ENCODE measurements at places on chromosomes 7 and 10.

GRCh38 chr7:17340655-17341054, 42.2 kb downstream of the AHR start:
- no peak for DNase-seq

GRCh38 chr10:24418532-24418931, 209.6 kb downstream of the KIAA1217 start:
- no peak for DNase-seq

DNA sequence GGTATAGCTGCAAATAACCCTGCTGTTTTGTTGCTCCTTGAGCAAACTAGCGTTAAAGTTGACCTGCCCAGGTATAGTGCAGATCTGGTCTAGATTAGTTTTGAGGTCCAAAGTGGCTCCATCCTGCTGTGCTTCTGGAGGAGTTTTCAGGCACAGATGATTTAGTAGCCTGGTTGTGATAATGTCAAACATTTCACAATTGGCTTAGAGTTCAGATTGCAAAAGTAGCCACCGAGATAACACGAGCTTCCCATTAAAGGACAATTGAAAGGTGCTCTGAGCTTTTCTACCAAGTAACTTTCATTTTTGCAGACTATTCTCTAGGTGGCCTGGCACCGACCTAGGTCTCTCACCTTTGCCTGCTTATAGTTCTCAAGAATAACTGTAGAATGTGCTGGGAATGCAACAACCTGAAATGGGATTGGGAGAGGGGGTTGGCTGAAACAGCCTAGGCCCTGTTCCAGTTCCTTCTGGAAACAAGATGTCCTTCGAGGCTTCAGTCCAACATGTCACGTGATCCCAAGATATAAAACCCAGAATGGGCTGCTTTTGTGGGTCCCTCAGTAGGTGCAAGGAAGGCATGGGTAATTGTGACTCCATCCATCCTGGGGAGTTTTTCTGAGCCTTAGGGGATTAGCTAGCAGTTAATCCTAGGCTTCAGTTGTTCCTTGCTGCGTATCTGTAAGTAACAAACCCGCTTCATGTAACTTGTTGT, 201.0 kb downstream of the CHRM2 start:
- no peak for DNase-seq

DNA sequence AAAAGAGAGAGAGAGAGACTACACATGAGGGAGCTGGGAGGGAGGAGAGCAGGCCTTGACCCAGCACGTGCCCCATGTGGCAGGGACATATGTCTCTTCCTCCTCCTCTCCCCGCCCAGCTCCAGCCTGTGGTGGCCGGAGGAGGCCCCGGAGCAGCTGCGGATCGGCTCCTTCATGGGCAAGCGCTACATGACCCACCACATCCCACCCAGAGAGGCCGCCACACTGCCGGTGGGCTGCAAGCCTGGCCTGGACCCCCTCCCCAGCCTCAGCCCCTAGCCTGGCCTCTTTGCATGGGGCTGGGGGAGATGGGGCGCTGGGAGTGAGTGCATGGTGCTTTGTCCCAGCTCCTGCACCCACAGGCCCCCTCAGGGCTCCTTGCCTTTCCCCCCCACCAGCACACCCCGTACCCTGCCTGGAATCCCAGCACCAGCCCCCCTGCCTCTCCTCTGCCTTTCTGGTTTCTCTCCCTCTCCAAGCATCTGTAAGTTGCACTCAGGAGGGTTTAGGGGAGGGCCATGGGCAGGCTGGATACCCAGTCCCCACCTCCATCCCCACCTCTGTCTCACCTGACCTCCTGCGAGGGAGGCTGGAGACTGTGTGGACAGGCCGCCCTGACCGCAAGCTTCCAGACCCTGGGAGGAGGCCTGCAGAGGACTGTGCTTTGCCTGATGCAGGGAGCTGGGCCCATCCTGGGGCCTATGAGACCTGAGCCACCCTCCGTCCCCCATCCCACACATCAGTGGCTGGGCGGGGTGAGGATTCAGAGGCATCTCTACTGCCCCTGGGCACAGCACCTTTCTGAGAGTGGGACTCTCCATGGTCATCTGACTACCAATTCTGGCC, 4.8 kb downstream of the UPK3B start:
- DNase-seq = no peak

DNA sequence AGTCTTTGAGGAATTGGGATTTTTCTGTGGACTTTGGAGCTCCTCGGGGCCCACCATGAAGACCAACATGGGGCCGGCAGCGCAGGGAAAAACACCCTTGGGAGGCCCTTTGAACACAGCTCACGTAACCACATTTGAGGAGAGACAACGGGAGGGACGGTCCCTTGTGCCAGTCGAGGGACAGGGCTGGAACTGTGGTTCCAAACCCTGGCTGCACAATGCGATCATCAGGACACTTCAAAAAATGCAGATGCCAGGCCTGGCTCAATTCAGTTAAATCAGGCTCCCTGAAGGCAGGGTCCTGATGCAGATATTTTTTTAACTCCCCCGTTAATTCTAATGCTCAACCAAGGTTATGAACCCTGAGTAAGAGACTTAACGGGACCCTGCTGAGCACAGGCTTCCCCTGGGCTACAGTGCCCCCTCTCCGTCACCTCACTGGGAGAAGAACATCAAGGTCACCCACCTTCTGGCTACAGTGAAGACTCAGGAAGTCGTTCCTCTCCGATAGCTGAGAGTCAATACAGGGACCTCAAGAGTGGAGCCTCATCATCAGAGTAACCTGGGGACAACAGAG, 30.4 kb downstream of the LYZL1 start:
- DNase-seq = no peak

DNA sequence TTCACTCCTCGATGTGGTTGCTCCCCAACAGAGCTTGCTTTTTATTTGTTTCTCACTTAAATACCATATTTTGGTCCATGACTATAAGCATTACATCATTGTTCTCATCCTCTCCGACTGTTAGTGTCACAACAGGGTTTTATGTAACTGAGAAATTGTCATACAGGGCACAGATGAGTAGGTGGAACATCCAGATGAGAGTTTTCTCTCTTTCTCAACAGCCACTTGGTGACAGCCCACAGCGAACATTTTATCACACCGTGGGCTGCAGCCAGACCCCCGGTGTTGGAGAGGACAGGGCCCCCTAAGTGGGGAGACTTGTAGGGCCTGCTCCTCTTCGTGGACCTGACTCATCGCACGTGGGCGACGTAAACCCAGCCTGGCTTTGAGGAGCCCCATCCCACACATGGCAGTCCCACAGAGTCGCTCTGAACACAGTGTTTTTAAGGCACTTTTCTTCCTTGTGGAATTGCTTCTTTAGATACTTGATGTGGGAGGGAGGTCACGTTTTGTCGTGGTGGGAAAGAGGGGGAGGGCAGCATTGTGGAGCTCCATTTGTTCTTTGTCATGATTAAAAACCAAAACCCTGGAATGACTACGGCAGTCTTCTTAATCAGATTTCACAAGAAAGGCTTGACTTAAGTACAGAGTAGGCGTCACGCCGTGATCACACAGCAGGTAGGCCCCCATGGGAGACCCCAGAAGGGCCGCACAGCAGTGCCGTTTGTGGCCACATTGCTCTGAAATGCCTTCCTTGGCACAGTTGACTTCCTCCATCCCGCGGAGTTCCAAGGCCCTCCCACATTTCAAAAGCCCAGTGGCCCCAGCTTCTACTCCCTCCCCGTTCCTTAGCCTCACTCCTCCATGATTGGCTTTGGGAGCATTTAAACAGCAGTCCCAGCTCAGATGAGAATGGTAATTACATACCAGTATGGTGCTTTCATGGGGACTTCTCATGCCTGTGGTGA, 220.6 kb downstream of the CCDC3 start:
- DNase-seq = no peak

- DNase-seq = no peak
These were observed 183.1 kb upstream of the SEMA3E start for GRCh38 chr7:83832009-83832408.

GRCh38 chr10:58570307-58570723, 57.6 kb downstream of the BICC1 start:
- DNase-seq = no peak

DNA sequence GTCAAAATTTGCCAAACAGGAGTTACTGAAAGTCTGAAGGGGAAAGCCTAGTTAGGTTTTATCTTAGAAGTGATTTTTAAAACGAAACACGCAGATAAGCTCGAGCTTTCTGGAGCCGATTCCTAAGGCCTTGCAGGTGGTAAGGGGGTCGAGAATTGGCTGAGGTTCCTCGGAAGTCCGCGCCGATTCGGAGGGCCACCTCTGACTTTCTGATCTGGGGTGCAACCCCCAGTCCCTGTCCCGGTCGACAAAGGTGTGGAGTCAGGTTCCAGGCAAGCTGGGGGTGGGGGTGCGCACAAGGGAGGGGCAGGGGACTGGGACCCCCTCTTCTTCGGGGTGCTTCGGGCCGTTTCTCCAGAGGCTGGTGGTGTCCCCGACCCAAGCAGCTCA, 701 bp upstream of the CUL1 start:
- no peak for DNase-seq

DNA sequence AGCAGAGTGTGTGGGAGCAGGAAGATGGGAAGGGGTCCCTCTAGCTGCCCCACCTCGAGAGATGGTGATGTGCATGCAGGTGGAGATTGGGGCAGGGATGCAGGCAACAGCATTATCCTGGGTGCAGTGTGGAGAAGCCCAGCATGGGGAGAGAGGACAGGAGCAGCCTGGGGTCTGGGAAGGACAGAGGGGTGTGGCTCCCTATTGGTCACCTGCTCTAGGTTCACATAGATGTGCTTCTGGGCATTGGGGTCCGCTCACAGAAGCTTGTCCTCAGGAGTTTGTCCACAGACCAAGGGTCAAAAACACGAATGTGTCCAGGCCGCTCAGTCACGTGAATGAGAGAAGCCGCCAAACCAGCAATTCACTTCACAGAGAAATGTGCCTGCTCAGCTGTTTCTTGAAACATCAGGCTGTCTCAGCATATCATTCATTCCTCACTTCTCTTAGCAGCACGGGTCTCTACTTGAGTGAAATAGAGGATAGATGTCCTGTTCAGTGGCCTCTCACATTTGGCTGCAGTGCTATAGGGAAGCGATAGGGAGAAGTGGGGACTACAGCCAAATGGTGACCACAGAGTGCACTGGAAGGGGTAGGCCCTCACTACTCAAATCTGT, 11.5 kb upstream of the SLC29A3 start:
- DNase-seq = no peak

DNA sequence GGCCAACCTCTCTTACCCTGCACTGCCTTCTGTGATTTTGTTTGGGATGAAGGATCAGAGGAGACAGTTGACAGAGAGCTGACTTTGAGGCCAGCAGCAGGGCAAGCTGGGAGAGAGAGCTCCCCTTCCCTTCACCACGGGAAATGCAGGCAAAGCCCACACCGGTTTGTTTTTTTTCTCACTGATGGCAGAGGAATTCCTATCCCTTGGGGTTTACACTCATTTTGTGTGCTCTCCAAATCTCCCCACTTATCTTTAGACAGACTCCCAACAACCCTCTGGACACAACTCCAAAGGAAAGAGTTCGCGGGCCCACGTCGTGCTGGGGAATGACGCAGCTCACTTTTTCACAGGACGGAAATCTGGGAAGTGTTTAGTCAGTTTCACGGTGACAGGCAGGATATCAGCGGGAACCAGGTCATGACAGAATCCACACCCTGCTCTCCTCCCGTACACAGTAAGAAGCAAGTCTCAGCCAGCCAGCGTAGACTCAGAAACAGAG, 68.3 kb upstream of the FAM171A1 start:
- no peak for DNase-seq
